NCI-H446 treated with DMSO at 0.1 percent for 48 hours (cell line): ENCODE measurements at places on chromosomes 5 and 9.

GRCh38 chr5:14741131-14741530 lies 76.6 kb downstream of the OTULIN start:
- no peak for DNase-seq

DNA sequence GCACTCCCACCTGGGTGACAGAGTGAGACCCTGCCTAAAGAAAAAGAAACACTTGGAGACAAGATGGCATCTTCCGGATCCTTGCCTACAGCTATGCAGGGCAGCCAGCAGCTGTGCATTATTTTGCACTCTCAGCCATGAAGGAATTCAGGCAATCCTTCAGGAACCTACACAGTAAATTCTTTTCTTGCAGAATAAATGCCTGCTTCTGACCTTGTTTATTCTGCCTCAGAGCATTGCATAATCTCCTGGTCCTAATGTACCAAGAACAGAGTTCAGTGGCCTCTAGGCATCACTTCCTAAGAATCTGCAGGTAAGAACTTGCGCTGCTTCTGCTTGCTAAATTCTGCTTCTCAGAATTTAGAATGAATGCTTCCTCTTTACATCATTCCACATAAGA lies 16.8 kb downstream of the GLDC start:
- no peak for DNase-seq

DNA sequence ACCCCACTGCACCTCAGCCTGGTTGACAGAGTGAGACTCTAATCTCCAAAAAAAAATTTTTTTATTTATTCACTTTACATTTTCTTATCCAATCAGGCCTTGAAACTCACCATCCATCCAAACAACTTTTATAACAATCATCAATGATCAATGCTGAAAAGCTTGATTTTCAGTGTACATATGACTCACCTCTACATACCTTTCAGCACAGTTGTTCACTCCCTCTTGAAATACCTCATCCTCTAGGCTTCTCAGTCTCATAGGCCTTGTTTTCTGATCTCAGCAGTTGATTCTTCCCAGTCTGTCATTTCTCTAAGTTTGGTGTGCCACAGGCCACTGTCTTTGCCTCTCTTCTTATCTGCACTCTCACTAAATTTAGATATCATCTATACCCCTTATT lies 36.2 kb downstream of the GRIN3A start:
- no peak for DNase-seq

DNA sequence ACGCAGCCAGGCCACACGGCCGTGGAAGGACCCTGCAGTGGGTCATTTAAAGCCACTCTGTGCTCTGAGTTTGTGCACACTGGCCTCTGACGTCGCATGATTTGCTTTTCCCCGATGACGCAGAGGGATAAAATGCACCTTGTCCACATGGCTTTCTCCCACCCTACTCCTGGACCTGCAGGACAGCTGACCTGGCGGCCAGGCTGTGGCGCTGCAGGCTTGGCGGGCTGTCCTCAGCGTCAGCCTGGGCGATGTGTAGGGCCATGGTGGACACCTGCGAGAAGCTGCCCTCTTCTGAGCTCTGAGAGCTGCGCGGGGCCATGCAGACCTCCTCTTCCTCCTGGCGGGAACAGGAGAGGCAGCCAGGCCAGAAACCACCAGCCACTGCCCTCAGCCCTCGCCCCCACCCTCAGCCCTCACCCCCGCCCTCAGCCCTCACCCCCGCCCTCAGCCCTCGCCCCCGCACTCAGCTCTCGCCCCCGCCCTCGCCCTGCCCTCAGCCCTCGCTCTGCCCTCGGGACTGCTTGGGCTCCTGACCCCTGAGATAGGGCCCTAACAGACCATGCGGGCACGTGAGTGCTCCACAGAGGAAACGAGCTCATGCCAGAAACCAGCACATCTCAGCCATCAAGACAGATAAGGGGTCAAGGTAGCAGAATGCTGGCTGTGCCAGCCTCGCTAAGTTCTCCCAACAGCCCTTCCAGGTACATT lies 20.0 kb upstream of the SCGB3A1 start:
- no peak for DNase-seq

GRCh38 chr5:65172486-65173129 lies 309.1 kb downstream of the ADAMTS6 start:
- no peak for DNase-seq

- no peak for DNase-seq
Measured at GRCh38 chr5:173926359-173926758, 38.2 kb downstream of the CPEB4 start.

- no peak for DNase-seq
Measured at GRCh38 chr9:87599901-87600610, 102.4 kb downstream of the DAPK1 start.
